ENCODE measurements at places on chromosomes 4 and X. TPM values are rescaled to one million over a fixed set of nuclear protein-coding genes. Genes with fewer than 3 reads are reported as not detected.

DNA sequence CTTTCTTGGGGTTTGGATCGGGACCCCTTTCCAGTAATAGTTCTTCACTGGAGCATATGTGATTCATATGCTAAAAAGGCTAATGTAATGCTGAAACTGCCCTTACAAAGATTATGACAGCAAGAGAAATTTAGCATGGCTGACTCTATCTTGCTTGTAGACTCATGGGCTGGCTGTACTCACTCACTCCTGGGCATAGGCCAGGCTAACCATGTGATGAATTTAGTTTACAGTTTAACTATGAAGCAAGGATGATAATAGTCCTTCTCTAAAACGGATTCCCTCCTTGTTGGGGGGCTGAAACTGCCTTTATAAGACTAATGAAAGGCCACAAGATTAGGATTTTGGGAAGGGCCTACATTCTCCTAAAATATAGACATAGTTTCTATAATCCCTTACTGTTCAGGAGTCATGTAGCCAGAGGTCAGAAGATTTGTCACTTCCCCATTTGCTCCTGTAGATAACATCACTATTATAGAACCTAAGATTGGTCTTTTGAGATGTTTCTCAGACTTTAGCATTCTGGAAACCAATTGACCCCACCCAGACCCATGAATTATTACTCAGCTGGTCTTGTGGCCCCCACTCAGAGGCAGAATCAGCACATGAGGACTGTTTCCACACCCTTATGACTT, 20.8 kb upstream of the CEP135 start:
- H3K27ac ChIP-seq = no peak overlapping the region
- DNase-seq = no peak
- H3K36me3 ChIP-seq = no peaks in the 10 kb centered on the region

GRCh38 chr4:174581901-174582300, 59.6 kb upstream of the HPGD start:
- no peaks in the 10 kb centered on the region for H3K27me3 ChIP-seq
- H3K4me3 ChIP-seq = no peak overlapping the region
- H3K27ac ChIP-seq = no peak overlapping the region
- H3K4me1 ChIP-seq = peaks cover 8% of the 10 kb centered on the region

- no peak for DNase-seq
- peaks cover 8% of the 10 kb centered on the region for H3K4me1 ChIP-seq
- no peak overlapping the region for H3K27ac ChIP-seq
- peaks cover 3% of the 10 kb centered on the region for H3K27me3 ChIP-seq
- H3K36me3 ChIP-seq = no peaks in the 10 kb centered on the region
Measured at GRCh38 chrX:11341274-11342201, 48.3 kb downstream of the AMELX start.

GRCh38 chr4:144338148-144338547, 197.6 kb upstream of the GYPA start:
- peaks cover 7% of the 10 kb centered on the region for H3K36me3 ChIP-seq
- H3K4me3 ChIP-seq = no peak overlapping the region
- no peak for DNase-seq

DNA sequence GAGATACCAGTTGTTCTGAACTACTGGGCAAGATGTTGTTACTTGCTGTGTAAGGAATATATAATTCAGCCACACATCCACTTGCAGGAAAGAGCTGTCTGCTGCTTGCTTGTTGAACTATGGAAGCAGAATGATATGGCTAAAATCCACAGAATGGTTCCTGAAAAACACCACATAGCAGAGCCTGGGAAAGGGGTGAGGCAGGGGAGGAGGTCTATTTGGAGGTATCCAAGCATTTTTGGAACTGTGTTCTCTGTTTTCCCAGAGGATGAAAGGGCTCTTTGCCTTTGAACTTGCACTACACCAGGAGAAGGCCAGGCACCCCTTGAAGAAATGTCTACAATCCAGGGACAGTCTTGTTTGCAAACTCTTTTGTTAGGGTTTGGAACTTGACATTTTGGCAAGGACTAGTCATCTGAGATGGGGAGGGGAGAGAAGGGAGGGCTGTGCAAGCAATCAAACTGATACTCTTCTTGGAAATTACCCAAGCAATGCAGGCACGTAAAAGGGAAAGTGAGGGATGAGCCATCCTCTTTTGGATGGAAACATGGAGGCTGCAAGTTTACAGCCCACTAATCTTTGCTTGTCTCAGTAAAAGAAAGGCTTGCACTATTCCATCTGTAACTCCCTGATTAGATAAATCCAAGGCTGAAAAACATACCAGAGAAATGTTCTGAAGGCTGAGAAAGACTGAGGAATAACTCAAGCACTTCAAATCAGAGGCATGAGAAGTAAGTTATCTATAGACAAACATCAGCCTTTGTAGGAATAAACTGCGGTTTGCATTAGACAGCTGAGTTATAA, 141.0 kb downstream of the TSPAN5 start:
- peaks cover 18% of the 10 kb centered on the region for H3K36me3 ChIP-seq
- no peak overlapping the region for H3K27ac ChIP-seq
- peaks cover 58% of the 10 kb centered on the region for H3K4me1 ChIP-seq
- no peak overlapping the region for H3K4me3 ChIP-seq
- no peaks in the 10 kb centered on the region for H3K27me3 ChIP-seq

GRCh38 chr4:6771229-6771671, 11.3 kb upstream of the KIAA0232 start:
- H3K27me3 ChIP-seq = no peaks in the 10 kb centered on the region
- H3K4me1 ChIP-seq = no peaks in the 10 kb centered on the region
- H3K27ac ChIP-seq = no peak overlapping the region
- DNase-seq = no peak
- H3K4me3 ChIP-seq = no peak overlapping the region
- no peaks in the 10 kb centered on the region for H3K36me3 ChIP-seq

DNA sequence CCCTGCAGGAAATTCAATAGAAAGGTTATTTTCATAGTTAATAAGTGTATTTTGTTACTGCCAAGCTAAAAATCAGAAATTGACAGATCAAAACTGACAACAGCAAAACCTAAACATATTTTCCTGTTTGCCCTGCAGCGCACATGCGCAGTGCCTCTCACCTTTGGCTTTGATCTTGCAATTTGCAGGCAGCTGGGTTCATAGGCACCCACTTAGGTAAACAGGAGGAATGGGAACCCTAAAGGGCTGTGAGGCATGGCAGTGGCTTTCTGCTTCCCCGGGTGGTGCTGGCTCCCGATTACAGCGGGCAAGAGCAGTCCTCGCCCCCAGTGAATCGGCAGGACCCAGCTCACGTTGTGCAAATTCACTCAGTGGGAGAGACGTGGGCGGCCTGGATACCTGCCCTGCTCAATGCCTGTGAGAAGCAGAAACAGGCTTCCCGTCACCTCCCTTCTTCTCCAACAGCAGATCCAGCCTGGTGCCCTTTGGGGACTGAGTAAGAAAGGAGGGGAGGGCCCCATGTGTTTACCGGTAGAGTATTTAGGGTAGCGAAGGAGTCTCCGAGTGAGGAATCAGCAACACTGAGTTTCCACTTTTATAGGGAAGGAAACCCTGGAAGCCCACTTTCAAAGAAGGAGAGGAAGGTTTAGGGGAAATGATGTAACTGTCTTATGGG, 25.7 kb downstream of the CCKAR start:
- no peak for DNase-seq
- peaks cover 13% of the 10 kb centered on the region for H3K4me1 ChIP-seq
- H3K4me3 ChIP-seq = no peak overlapping the region
- H3K36me3 ChIP-seq = peaks cover 2% of the 10 kb centered on the region
- no peaks in the 10 kb centered on the region for H3K27me3 ChIP-seq
- H3K27ac ChIP-seq = no peak overlapping the region

GRCh38 chr4:29052266-29052665, 1667.9 kb upstream of the PCDH7 start:
- no peaks in the 10 kb centered on the region for H3K27me3 ChIP-seq
- H3K4me1 ChIP-seq = peaks cover 34% of the 10 kb centered on the region
- no peak overlapping the region for H3K4me3 ChIP-seq

Gene FMR1NB
- total RNA-seq = not detected

Gene MAGEE2
- total RNA-seq = not detected

Gene NXF2B
- 0.18 TPM for total RNA-seq

Gene HSD17B13
- 0.25 TPM for total RNA-seq

All from WTC11 (cell line).